ENCODE measurements at places on chromosomes 16 and 17. TPM values are rescaled to one million over a fixed set of nuclear protein-coding genes. Genes with fewer than 3 reads are reported as not detected.

Gene BCO1
- total RNA-seq, result not detected

DNA sequence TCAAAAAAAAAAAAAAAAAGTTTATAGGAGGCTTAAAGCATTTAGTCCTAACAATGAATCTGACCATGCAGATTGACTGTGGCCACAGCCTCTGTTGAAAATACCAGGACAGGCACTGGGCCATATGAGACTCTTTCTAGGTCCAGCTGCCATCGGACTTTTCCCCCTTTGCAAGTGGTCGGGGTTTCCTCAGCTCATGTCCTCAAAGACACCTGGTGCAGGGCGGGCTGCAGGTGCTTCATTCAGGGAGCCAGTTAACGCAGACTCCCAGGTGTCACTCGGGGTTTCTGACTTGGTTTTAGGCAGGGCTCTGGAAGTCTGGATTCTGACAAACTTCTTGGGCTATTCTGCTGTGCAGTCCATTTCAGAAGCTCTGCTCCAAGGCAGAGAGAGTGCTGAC, 20.9 kb downstream of the ELAC2 start:
- no peaks in the 10 kb centered on the region for H3K4me1 ChIP-seq
- no peaks in the 10 kb centered on the region for H3K27me3 ChIP-seq
- no peak overlapping the region for H3K4me3 ChIP-seq
- DNase-seq, result no peak

GRCh38 chr16:74201576-74201975, 95.0 kb upstream of the PSMD7 start:
- no peaks in the 10 kb centered on the region for H3K36me3 ChIP-seq
- no peak overlapping the region for H3K27ac ChIP-seq
- no peak for DNase-seq
- H3K27me3 ChIP-seq, result no peaks in the 10 kb centered on the region

GRCh38 chr17:50303596-50303995, 29.3 kb downstream of the TMEM92 start:
- no peaks in the 10 kb centered on the region for H3K36me3 ChIP-seq
- no peak overlapping the region for H3K4me3 ChIP-seq
- H3K27me3 ChIP-seq, result peaks cover 4% of the 10 kb centered on the region

DNA sequence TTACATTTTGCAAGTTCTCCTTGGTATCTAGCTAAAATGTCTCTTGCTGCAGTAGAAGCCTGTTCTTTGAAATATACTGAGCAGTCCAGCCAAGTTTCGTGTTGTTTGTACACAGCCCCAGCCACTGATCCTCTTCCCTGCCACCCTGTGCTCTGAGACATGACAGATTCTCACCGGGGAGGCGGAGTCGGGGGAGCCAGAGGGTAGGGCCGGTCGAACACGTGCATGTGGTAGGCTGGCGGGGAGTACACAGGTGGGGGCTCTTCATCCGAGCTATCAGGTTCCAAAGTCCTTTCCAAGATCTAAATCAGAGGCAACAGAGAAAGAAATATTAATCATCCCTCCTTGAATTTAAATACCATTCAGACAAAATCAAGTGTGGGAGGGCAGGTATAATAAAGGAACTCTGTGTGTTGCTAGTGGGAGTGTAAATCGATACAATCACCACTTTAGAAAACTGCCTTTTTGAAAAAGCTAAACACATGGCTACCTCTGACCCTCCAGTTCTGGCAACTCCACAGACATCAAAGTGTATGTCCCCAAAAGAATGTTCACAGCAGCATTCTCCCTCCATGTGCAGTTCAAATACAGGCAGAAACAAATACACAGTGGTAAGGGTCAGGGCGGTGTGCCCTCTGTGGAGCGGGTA, 29.7 kb upstream of the MRPS23 start:
- H3K27ac ChIP-seq, result no peak overlapping the region
- no peak for DNase-seq
- peaks cover 23% of the 10 kb centered on the region for H3K4me1 ChIP-seq
- H3K36me3 ChIP-seq, result no peaks in the 10 kb centered on the region
- H3K27me3 ChIP-seq, result peaks cover 3% of the 10 kb centered on the region
- H3K4me3 ChIP-seq, result no peak overlapping the region

GRCh38 chr17:75844530-75845057, 390 bp upstream of the UNC13D start:
- H3K36me3 ChIP-seq, result peaks cover 10% of the 10 kb centered on the region
- no peak for DNase-seq
- H3K27me3 ChIP-seq, result no peaks in the 10 kb centered on the region
- H3K4me1 ChIP-seq, result peaks cover 22% of the 10 kb centered on the region
- peak overlapping the region; percentile 95 for H3K4me3 ChIP-seq

GRCh38 chr16:61780161-61780560, 256.1 kb downstream of the CDH8 start:
- H3K4me3 ChIP-seq, result no peak overlapping the region
- no peaks in the 10 kb centered on the region for H3K27me3 ChIP-seq
- no peaks in the 10 kb centered on the region for H3K36me3 ChIP-seq

Gene IL17C
- total RNA-seq, result not detected

GRCh38 chr16:75559564-75560372, 3.7 kb upstream of the TMEM231 start:
- H3K36me3 ChIP-seq, result no peaks in the 10 kb centered on the region
- peaks cover 5% of the 10 kb centered on the region for H3K4me1 ChIP-seq
- no peak overlapping the region for H3K27ac ChIP-seq
- no peak overlapping the region for H3K4me3 ChIP-seq
- no peak for DNase-seq

Gene EDC4
- total RNA-seq, result 78.7 TPM

Gene TMEM92
- total RNA-seq, result not detected

- H3K36me3 ChIP-seq, result peaks cover 45% of the 10 kb centered on the region
- H3K27ac ChIP-seq, result no peak overlapping the region
- H3K27me3 ChIP-seq, result no peaks in the 10 kb centered on the region
- no peak overlapping the region for H3K4me3 ChIP-seq
- peaks cover 2% of the 10 kb centered on the region for H3K4me1 ChIP-seq
Observed at GRCh38 chr16:53872248-53873221, 168.6 kb downstream of the FTO start.

Gene MYH13
- total RNA-seq, result not detected

Gene NLE1
- 35.2 TPM for total RNA-seq

DNA sequence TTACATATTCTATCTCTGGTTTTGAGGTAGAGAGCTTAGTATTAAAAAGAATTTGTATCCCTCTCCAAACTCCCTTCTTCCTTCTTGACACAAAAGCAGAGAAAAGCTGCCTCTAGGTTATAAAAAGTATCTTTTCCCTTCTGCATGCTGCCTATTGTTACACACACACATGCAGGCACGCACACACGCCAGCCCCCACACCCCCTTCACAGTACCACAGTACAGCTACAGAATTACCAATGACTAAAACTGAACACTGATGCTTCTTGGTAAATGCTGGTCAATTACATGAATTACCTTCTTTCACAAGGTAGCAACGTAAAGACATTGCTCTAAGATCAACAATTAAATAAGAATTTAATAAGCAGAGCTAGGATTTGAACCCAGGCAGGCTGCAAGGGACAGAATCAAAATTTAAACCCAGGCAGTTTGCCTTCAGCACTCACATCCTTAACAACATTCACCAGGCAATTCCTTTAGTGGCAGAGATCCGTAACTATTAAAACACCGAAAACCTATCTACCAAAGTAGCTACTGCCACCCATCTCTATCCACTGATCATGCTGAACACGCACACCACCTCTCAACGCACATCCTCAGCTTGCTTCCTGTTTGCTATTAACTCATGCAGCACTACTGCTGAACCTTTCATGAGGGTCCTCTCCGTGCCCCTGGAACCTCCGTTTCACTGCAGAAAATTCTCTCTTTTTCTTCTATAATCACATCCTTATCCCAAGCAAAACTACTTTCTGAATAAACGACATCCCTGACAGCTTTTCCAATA, 37.8 kb downstream of the YWHAE start:
- peak overlapping the region; percentile 11 for H3K4me3 ChIP-seq
- H3K36me3 ChIP-seq, result peaks cover 29% of the 10 kb centered on the region
- peak overlapping the region; percentile 57 for H3K27ac ChIP-seq
- peak; percentile 35 for DNase-seq
- no peaks in the 10 kb centered on the region for H3K27me3 ChIP-seq
- peaks cover 61% of the 10 kb centered on the region for H3K4me1 ChIP-seq

Gene SLC12A3
- not detected for total RNA-seq

Gene STAT3
- 408 TPM for total RNA-seq

Gene SHISA9
- total RNA-seq, result not detected

Gene SULT1A4
- 0.91 TPM for total RNA-seq

Gene MSLN
- total RNA-seq, result not detected

Gene CA10
- total RNA-seq, result not detected
